ENCODE measurements at places on chromosomes 7 and 10. TPM values are rescaled to one million over a fixed set of nuclear protein-coding genes. Genes with fewer than 3 reads are reported as not detected.

DNA sequence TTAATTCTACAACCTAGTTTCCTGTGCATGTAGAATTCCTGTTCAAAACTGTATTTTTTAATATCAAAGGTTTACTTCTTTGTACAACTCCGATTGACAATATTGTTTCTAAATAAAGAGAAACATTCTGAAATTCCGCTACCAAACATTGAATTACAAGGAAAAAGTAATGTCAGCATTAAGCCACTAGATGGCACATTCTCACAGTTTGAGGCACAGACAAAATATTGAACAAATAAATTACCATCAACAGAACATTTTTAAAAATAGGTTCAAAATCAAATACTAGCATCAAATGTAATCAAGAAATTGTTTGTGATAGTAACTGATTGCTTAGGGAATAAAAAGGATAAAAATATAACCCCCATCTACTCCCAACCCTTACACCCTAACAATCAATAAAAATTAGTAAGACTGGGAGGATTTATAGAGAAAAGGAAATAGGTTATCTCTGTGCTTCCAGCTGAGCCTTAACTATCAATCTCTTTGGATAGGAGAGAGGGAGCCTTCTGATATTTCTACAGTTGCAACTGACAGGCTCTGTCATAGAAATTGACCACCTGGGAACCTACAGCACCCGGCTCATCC lies 86.6 kb upstream of the C7orf33 start:
- DNase-seq: no peak

DNA sequence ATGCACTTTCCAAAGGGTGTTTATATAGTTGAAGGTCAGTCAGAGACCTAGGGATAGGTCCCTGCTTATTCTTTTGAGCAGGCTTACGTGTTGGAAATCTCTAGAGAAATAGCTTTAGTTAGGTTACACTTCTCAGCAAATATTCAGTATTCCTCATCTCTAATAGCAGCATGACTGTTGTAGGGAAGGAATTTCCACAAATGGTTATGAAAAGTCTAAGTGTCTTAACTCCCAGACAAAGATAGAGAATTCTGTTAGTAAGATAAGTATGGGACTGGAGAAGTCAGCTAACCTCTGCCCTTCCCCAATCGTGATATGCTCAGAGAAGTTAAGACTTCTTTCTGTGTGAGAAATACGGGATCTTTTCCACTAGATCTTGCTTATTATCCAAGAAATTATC lies 16.5 kb downstream of the SGPL1 start:
- no peak for DNase-seq

Gene PDE6C
- not detected for total RNA-seq

DNA sequence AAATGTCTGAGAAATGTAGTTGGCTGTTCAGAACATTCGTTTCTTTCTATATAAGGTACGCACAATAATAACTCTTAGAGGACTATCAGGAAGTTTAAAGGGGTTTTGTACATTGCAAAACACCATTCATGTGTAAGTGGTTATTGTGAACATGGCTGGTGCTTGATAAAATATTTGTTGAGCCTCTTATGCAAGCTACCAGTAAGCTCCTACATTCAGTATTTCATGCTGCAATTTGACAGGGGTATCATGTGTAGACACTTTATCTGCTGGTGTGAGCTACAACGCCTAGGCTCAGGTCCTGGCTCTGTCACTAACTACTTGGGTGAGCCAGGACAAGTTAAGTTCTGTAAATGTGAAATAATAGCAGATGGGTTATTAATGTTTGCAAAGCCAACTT lies 75.5 kb downstream of the MAP3K8 start:
- DNase-seq: no peak

DNA sequence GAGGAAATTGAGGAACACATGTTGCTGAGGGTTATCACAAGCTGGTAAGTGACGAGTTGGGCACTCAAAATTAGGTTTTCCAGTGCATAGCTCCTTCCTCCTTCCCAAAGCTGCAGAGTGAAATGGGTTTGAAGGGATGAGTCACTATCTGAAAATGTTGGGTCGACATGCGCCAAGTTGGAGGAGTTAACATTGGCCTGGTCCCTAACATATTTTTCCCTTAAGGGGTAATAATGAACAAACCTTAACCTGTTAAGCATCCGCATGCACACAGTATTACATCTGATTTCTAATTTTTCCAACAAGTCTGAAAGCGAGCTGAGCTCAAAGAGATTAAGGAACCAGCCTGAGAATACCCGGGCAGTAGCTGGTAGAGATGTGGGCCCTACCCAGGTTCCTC lies 20.7 kb upstream of the TECTB start:
- DNase-seq: no peak

- DNase-seq: no peak
Measured at GRCh38 chr10:7956508-7956907, 98.0 kb upstream of the GATA3 start.

DNA sequence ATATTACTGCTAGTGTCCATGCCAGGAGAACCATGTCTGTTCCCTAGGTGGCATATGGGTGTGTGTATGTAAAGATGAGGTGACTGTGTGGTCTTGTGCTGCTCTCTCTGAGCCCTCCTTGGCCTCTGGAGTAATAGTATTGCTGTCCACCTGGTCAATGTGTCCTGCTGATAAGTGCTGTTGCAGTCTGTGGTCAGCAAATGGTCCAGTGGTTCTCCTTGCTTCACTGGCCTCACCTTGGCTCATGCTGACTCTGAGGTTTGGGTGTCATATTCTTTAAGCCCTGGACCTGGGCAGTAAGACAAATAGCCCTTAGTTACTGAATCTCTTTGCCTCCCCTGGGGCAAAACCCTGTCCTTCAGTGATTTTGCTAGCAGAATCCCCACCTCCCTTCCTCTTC lies 56.8 kb downstream of the TPST1 start:
- no peak for DNase-seq

DNA sequence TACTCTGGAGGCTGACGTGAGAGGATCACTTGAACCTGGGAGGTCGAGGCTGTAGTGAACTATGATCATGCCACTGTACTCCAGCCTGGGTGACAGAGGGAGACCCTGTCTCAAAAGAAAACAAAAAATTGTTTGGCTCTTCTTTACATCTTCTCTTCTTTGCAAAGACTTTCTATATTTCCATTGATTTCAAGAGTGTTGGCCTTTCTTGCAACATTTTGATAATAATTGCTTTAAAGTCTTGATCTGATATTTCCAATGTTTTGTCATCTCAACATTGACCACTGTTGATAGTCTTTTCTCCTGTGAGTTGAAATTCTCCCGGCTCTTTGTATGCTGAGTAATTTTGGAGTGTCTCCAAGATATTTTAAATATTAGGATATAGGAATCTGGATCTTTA lies 17.8 kb upstream of the CLDN4 start:
- no peak for DNase-seq

Gene GALNT17
- 65.4 TPM for total RNA-seq

Data from sciatic nerve (tissue), 2 donors.